ENCODE measurements at places on chromosomes 7 and 10.

DNA sequence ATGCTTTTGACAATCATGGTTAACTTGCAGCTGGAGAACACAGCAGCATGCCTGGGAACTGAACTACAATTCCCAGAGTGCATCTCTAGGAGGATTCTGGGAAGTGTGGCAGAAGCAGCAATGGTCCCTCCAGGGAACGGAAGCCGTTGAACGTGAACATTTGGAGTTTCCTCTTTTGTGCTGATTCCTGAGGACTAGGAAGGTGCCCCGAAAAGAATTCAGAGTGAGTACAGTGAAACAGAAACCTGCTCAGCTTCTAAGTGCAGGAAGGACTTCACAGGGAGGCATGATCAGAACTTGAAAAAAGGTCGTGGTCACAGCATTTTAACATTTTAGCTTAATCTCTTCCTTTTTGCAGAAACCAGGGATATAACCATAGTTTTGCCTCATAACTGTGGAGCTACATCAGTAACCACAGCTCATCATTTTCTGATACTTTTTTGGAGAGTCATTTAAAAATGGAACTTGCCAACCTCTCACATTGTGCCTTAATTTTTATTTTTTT, at the start of gene NUDT13:
NUDT13 (plus strand) TSS at position 111 of the 505 bp plus-strand sequence. CDS start 3,911 bp downstream, outside the sequence.
- DNase-seq = peak; percentile 53

DNA sequence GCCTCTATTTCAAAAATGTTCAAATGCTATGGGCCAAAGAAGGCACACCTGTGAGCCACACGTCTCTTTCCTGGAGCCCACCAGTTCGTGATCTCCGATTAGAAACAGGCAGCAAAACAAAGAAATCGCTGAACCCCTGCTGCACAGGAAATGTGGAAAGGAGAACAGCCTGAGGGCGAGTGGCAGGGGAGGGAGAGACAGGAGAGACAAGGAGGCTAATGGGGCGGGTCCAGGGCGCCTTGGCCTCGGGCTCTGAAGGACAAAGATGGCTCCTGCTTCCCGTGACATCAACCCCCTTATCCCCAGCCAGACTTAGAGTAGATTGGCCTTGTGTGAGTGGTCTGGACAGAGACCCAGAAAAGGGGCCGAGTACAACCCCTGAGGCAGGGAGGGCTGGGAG, 62.4 kb upstream of the DOCK1 start:
- no peak for DNase-seq

- no peak for DNase-seq
Measured at GRCh38 chr10:53700278-53700677, 927.7 kb upstream of the MBL2 start.

DNA sequence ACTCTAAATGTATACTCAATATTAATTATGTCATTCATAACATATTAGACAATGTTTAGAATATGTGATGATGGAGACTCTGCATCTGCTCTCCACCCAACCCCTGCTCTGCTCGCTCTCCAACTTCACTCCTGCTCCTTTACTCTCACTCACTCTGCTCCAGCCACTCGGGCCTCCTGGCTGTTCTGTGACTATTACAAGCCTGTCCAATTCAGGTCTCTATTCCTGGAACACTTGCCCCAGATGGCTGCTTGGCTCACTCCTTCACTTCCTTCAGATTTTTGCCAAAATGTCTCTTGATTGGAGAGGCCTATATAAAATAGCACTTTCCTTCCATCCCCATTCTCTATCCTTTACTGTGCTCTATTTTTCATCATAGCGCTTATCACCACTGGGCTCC, 84.8 kb downstream of the HBP1 start:
- DNase-seq = no peak

GRCh38 chr7:41156268-41156667, 546.6 kb downstream of the INHBA start:
- no peak for DNase-seq

GRCh38 chr10:33115738-33116719, 158.0 kb upstream of the ITGB1 start:
- no peak for DNase-seq

DNA sequence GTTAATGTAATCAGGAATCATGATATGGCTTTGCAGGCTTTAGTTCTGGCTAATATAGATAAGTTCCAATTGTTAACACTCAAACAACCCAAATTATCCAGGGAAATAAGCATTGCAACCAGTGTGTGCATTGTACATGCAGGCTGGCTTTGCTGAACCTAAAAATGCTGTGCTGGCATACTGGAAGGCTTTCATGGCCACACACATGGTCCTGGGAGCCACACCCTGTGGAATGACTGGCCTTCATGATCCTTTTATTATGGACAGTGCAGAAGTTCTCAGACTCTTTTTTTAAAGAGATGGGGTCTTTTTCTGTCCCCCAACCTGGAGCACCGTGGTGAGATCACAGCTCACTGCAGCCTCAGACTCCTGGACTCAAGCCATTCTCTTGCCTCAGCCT, 5.0 kb downstream of the ELMO1 start:
- no peak for DNase-seq

- no peak for DNase-seq
Measured at GRCh38 chr10:759898-760477, 70.5 kb upstream of the DIP2C start.

- no peak for DNase-seq
Measured at GRCh38 chr7:57205000-57205399, 72.8 kb upstream of the ZNF479 start.

- no peak for DNase-seq
Measured at GRCh38 chr7:25250386-25250785, 22.1 kb upstream of the NPVF start.

GRCh38 chr7:93115796-93116195, 2.0 kb downstream of the SAMD9 start:
- peak; percentile 16 for DNase-seq

- no peak for DNase-seq
Measured at GRCh38 chr7:99308461-99309074, 17.1 kb upstream of the ARPC1A start.

GRCh38 chr7:126426652-126427051, 826.1 kb downstream of the GRM8 start:
- no peak for DNase-seq

DNA sequence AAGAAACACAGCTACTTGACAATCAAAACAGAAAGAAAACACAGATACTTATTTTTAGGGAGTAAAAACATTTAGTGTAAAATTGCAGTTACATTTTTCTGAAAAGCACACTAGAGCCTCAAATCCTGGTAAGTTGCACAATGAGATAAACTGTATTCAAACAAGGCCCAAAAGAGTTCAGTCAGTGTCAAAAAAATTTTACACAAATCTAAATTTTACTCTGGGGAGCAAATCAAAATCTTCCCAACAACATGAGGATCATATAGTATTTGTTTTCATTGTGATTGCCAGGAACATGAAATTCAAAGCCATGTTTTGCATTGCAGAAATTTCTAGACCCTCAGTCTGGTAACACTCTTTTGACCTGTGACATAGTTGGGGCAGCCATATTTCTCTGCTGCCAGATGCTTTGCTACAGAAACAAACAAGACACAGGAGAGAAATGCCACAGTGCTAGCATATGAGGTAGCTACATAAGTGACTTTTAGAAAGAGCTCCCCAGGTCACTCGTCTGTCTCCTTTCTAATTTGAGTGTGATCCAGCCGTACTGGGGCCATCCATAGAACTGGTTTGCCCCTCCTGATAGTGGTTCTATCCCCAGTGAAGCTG, 49.6 kb downstream of the PDE1C start:
- no peak for DNase-seq

DNA sequence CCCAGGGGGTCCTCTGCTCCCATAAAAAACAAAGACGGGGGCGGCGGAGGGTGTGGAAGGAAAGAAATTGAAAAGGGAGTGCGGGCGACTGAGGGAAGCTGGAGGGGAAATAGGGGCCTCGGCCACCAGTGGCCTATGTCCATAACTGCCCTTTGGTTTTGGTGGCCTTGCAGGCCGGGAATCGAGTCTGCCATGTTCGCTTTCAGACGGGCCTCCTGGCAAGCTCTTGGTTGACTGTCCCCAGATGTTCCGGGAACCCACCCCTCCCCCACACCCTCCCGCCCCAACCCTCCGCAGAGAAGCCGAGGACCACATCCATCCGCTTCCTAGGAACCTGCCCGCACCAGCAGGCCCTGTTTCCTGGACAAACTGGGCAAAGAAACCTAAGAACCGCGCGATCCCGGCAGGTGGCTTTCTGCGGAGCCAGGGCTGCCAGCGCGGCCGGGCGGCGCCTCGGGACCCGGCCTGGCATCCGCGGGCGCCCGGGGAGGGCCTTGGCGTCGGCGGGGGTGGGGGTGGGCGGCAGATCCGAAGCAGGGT, 20.0 kb upstream of the GATA3 start:
- DNase-seq = peak; percentile 28

- no peak for DNase-seq
Measured at GRCh38 chr7:151600331-151600730, 80.6 kb upstream of the RHEB start.

GRCh38 chr7:157153260-157153659, 14.5 kb downstream of the UBE3C start:
- no peak for DNase-seq

DNA sequence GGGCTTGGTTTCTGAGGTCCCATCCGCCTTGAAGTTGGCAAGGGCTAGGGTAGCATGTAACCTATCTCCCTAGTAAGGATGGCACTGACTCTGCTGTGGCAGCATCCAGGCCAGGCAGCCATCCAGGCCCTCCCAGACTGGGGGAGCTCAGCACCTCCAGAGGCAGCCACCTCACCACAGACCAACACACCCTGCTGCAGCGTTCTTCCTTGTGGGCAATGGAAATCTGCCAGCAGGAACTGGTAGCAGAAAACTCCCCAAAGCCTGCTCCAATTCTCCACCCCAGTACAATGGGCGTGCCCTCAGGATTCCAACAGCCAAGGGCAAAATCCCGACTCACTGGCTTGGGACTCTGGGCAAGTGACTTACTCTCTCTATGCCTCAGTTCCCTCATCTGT, 27.5 kb downstream of the DLG5 start:
- DNase-seq = no peak

DNA sequence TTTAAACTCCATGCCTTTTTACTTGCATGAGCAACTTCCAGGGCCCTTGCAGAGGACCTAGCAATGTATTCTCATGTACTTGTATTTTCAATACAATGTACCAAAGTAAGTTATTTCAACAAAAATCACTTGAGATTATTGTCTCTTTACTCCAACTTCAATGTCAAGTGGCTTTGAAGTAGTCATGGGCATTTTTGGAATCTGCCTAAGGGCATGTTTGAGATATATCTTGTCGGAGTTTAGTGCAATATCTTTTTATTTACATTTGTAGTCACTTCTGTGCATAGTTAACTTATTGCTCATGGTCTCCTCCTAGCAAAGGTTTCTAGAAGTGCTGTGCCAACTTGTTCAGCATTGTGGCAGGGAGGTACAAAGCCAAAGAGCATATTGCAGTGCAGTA, 508.7 kb upstream of the SEMA3D start:
- DNase-seq = no peak

DNA sequence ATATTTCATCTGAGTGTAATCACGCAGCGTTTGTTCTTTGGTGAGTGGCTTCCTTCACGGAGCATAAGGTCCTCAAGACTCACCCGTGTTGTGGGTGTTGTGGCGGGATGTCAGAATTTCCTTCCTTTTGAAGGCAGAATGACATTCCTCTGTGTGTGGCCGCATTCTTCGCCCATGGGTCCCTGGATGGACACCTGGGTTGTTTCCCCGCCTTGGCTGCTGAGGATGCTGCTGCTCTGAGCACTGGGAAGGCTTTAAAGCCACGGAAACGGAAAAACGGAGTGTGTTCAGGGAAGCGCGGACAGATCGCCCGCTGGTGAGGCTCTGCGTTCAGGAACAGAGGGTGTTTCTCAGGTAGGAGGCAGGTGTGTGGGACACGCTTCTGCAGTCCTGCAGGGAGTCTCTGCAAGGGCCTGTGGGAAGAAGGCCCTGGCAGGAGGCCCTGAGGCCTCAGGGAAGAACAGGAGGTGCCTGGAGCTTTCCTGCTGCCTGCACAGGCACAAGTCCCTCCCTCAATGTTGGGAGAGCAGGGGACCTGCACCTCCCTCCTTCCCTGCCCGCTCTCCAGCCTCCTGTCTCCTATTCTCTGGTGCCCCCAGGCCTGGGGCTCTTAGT, 35.7 kb upstream of the SHH start:
- no peak for DNase-seq

DNA sequence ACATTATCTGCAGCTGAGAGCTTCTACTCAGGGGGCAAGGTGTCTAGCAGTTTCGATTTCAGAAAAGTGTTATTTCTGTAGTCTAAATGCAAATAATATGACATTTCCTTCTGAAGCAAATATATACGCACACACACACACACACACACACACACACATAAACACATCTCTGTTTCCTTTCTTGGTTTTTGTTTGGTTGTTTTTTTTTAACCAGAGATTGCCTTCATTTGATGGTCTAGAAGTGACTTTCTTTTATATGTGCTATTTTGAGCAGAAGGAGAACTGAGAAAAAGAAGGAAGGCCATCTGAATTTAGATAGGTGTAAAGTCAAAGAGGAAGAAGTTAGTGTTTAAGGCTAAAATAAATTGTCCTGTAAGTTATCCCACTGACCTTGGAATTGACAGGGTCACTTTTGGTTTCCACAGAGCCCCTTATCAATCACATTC, 142.2 kb downstream of the TRIL start:
- DNase-seq = no peak

DNA sequence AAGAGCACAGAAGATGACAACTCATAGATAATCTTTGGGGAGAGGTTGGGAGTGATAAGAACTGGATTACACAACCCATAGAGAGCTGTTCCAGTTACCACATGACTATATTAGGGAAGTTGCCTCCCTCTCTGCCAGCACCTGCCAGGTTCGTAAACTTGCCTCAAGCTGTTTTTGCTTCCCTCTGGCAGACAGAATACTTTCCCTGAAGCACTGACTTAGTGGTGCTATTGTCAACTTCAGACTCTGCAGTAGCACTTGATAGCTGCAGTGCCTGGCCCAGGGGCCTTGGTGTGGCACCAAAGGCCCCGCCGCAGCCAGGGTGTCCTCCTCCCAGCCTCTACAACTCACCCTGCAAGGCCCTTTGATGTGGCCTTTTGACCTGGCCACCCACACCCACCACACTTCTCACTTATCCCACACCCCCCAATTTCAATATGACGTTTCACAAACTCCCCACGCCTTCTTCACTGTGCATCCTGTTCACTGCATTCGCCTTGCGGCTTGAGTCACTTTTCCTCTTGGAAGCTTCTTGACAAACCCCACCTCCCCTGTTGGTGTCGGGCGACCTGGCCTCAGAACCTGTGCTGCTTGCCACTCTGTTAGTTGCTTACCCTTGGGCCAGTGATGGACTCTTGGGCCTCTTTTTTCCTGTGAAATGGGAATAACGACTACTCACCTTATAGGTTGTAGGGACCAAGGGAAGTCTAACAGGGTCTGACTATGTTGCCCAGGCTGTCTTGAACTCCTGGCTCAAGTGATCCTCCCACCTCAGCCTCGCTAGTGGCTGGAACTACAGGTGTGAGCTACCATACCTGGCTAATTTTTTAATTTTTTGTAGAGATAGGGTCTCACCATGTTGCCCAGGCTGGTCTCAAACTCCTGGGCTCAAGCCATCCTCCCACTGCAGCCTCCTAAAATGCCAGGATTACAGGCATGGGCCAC, 50.2 kb upstream of the PODXL start:
- peak; percentile 13 for DNase-seq

- peak; percentile 60 for DNase-seq
Measured at GRCh38 chr10:24518981-24519597, 204.6 kb downstream of the ARHGAP21 start.

All from activated CD4-positive, alpha-beta T cell treated with anti-CD3 and anti-CD28 coated beads, Interleukin-2, amount 50 U/mL, for 48 hours (primary cell).